ENCODE measurements at places on chromosomes 6 and 20. TPM values are rescaled to one million over a fixed set of nuclear protein-coding genes. Genes with fewer than 3 reads are reported as not detected.

The CLVS2 gene
- not detected for total RNA-seq

The NEU1 gene
- total RNA-seq: 93.9 TPM

The RAD21L1 gene
- total RNA-seq: not detected

The ZSCAN31 gene
- total RNA-seq: 9.2 TPM

The WFDC6 gene
- total RNA-seq: not detected

The FAM135A gene
- total RNA-seq: 10.7 TPM

The SLC35D3 gene
- total RNA-seq: under 0.01 TPM

The SLC17A2 gene
- not detected for total RNA-seq

The SLC18B1 gene
- total RNA-seq: 6.8 TPM

The SLC25A27 gene
- 1.5 TPM for total RNA-seq

The COL21A1 gene
- 0.38 TPM for total RNA-seq

The ZNF341 gene
- total RNA-seq: 1.1 TPM

The ADGRB3 gene
- total RNA-seq: not detected

The TMEM74B gene
- total RNA-seq: not detected

The NKX2-4 gene
- total RNA-seq: not detected

The DTD1 gene
- total RNA-seq: 97.8 TPM

The CST5 gene
- not detected for total RNA-seq

The NEDD9 gene
- 29.5 TPM for total RNA-seq

The PERP gene
- total RNA-seq: 14.2 TPM

The TRAPPC3L gene
- under 0.01 TPM for total RNA-seq

The COL11A2 gene
- total RNA-seq: 0.56 TPM

The MTO1 gene
- total RNA-seq: 24.8 TPM

The LGSN gene
- total RNA-seq: under 0.01 TPM
